ENCODE measurements at places on chromosomes 4 and X. TPM values are rescaled to one million over a fixed set of nuclear protein-coding genes. Genes with fewer than 3 reads are reported as not detected.

GRCh38 chrX:68498044-68498507 lies 775 bp upstream of the YIPF6 start:
- no peaks in the 10 kb centered on the region for H3K27me3 ChIP-seq
- no peaks in the 10 kb centered on the region for H3K4me1 ChIP-seq
- H3K36me3 ChIP-seq = peaks cover 2% of the 10 kb centered on the region
- peak overlapping the region; percentile 96 for H3K27ac ChIP-seq
- DNase-seq = no peak

DNA sequence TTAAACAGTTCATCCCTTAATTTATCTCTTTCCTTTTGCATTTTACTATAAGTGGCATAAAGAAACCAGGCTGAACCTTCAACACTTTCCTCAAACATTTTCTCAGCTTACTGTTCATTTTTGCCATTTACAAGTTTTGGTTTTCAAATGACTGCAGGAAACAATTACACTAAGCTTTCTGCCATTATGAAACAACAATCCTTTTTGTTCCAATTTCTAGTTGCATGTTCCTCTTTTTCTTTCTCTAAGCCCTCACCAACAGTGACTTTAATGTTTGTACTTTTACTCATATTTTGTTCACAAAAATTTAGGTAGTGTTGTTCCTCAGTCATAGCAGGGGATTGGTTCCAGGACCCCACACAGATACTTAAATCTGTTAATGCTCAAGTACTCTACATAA lies 1526.1 kb downstream of the STIM2 start:
- H3K27me3 ChIP-seq = no peaks in the 10 kb centered on the region
- no peak overlapping the region for H3K27ac ChIP-seq
- DNase-seq = no peak
- H3K4me3 ChIP-seq = no peak overlapping the region
- no peaks in the 10 kb centered on the region for H3K4me1 ChIP-seq
- no peaks in the 10 kb centered on the region for H3K36me3 ChIP-seq

DNA sequence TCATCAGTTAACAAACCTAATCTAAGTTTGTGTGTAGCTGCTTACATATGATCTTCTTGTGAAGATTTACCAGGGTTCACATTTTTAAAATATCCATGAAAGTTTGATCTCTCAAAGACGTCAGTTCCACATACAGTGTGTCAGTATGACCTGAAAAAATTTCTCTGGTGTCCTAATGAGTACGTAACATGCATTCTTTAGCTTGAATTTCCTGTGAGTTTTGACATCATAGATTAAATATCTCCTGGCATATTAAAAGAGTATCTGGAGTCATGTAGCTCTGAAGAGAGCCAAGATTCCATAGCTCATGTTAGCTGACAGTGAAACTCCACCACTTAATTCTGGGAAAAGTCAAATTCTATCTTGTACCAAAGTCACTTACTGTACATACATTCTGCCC lies 43.9 kb upstream of the PDLIM5 start:
- DNase-seq = no peak
- H3K4me1 ChIP-seq = no peaks in the 10 kb centered on the region
- peak overlapping the region; percentile 24 for H3K27ac ChIP-seq
- H3K4me3 ChIP-seq = no peak overlapping the region

DNA sequence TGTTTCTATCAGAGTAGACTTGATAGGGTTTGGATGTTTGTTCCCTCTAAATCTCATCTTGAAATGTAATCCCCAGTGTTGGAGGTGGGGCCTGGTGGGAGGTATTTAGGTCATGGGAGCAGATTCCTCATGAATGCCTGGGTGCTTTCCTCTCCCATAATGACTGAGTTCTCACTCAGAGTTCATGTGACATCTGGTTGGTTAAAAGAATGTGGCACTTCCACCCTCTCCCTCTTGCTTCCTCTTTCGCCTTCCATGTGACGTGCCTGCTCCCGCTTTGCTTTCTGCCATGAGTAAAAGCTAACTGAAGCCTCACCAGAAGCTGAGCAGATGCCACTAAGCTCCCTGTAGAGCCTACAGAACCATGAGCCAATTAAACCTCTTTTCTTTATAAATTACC lies 47.3 kb upstream of the SRPX start:
- no peaks in the 10 kb centered on the region for H3K27me3 ChIP-seq
- H3K4me1 ChIP-seq = no peaks in the 10 kb centered on the region
- no peak for DNase-seq
- no peak overlapping the region for H3K4me3 ChIP-seq

GRCh38 chr4:128866269-128866668 lies 56.8 kb downstream of the JADE1 start:
- no peak overlapping the region for H3K4me3 ChIP-seq
- no peaks in the 10 kb centered on the region for H3K4me1 ChIP-seq
- no peaks in the 10 kb centered on the region for H3K27me3 ChIP-seq

DNA sequence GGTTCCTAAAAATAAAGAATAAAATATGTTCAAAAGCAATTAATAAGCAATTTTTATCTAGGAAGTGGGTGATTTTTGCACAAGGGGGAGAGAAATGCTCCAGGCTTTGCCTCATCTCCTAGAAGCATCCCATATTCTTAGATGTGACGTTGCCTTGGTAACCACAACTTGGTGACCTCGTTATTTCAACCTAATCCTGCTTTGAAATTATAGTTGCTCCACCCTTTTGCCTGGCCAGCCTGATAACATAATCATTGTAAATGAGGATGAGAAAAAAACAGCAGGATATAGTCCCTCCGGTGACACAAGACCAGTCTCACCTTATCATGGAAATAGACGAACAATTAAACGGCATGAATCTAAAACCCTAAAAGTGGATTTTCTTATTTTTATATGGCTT lies 194.4 kb downstream of the QDPR start:
- no peak overlapping the region for H3K4me3 ChIP-seq
- H3K27ac ChIP-seq = no peak overlapping the region
- DNase-seq = no peak
- H3K36me3 ChIP-seq = no peaks in the 10 kb centered on the region
- H3K27me3 ChIP-seq = no peaks in the 10 kb centered on the region
- H3K4me1 ChIP-seq = no peaks in the 10 kb centered on the region

- H3K27ac ChIP-seq = no peak overlapping the region
- H3K27me3 ChIP-seq = no peaks in the 10 kb centered on the region
- DNase-seq = no peak
- H3K4me1 ChIP-seq = peaks cover 6% of the 10 kb centered on the region
- no peaks in the 10 kb centered on the region for H3K36me3 ChIP-seq
Measured at GRCh38 chr4:138111462-138112000, 130.6 kb downstream of the SLC7A11 start.

DNA sequence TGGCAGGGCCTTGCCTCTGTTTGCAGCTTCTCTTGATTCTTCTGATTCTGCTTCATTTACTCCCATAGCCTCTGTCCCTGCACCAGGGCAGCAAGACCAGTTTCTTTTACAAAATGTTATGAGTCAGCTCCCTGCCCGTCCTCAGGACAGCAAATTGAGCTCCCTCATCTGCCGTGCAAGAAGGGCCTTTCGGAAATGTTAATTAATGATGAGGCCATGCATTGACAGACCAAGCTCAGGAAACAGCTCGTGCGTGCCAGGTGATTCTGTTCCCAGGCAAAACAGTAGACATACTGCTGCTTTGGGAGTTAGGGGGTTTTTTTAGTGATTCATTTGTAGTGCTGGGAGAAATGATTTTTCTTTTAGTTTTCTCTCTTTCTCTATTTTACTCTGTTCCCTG lies 231.7 kb downstream of the FBXW7 start:
- H3K27ac ChIP-seq = no peak overlapping the region
- no peak for DNase-seq
- H3K36me3 ChIP-seq = no peaks in the 10 kb centered on the region
- H3K4me3 ChIP-seq = no peak overlapping the region

- H3K27ac ChIP-seq = no peak overlapping the region
- H3K27me3 ChIP-seq = no peaks in the 10 kb centered on the region
- no peaks in the 10 kb centered on the region for H3K36me3 ChIP-seq
- no peaks in the 10 kb centered on the region for H3K4me1 ChIP-seq
- no peak for DNase-seq
Measured at GRCh38 chr4:99855678-99856077, 38.5 kb downstream of the LAMTOR3 start.

DNA sequence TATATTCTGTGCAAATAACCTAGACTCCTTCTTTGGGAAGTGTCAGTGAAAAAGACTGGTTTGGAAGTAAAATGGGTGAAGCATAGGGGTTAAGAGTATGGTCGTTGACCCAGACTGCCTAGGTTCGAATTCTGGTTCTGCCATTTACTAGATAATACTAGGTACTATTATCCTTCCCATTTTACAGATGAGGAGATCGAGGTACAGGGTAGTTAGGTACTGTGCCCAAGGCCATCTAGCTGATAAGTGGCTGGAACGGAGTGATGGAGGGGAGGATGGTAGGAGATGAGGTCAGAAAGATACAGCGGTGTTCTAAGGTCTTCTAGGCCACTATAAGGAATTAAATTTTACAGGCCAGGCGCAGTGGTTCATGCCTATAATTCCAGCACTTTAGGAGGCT lies 11.1 kb downstream of the GLOD5 start:
- no peak overlapping the region for H3K4me3 ChIP-seq
- no peaks in the 10 kb centered on the region for H3K4me1 ChIP-seq
- no peaks in the 10 kb centered on the region for H3K27me3 ChIP-seq
- DNase-seq = no peak

DNA sequence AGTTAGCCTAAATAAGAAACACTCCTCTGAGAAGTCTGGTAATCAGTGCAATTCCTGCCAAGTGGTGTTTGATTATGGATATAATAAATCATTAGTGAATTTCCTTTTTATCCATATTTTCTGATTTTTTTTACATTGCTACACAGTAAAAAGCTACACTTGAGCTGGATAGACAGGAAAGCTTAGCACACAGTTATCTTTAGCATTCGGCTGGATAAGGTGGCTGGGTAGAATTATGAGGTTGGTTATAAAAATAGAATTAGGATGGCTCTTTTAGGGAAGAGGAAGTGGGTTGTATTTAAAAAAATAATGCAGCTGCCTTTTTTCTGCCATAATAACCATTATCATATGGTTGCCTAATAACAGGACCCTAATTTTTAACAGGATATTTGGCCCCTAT lies 460.6 kb downstream of the NAF1 start:
- H3K4me1 ChIP-seq = no peaks in the 10 kb centered on the region
- no peak overlapping the region for H3K27ac ChIP-seq
- H3K27me3 ChIP-seq = no peaks in the 10 kb centered on the region
- H3K4me3 ChIP-seq = no peak overlapping the region
- H3K36me3 ChIP-seq = no peaks in the 10 kb centered on the region

GRCh38 chr4:2785613-2786012 lies 7.3 kb upstream of the SH3BP2 start:
- peaks cover 9% of the 10 kb centered on the region for H3K4me1 ChIP-seq
- H3K4me3 ChIP-seq = no peak overlapping the region
- H3K27ac ChIP-seq = no peak overlapping the region
- H3K36me3 ChIP-seq = no peaks in the 10 kb centered on the region
- H3K27me3 ChIP-seq = no peaks in the 10 kb centered on the region

DNA sequence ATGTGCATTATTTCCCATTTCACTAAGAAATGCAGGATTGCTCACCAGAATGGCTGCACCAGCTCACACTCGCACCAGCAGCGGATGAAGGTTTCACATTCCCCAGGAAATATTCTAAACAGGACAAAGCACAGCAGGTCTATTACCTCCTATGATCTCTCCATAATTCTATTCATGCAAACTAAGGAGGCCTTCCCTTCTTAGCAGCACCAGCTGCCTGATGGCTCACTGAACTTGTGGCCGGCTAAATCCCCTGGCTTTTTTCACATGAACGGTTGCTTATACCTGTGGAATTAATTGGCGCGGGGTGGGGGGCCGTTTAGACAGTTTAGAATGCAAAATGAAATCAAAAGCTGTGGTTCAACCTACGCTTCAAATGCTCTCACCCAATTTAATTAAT lies 73.5 kb upstream of the SRD5A3 start:
- no peak overlapping the region for H3K4me3 ChIP-seq
- no peak for DNase-seq
- H3K27me3 ChIP-seq = no peaks in the 10 kb centered on the region
- H3K27ac ChIP-seq = no peak overlapping the region
- no peaks in the 10 kb centered on the region for H3K4me1 ChIP-seq

DNA sequence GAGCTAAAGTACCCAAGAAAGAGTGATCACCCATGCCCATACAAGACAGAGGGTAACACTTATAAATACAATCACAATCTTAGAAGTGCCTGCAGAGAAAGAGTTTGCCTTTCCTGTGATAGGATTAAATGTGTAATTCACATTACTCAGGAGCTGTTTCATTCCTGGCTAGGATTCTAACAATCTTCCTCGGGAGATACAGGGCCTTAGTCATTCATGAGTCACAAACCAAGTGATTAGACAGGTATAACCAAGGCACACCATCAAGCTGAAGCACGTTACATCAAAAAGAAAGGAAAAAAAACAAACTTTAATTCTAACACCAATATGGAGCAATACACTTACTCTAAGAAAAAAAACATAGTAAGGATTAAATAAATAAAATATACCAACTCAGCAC lies 14.9 kb downstream of the ABCG2 start:
- H3K27me3 ChIP-seq = no peaks in the 10 kb centered on the region
- H3K36me3 ChIP-seq = no peaks in the 10 kb centered on the region
- peak overlapping the region; percentile 61 for H3K27ac ChIP-seq
- H3K4me1 ChIP-seq = peaks cover 44% of the 10 kb centered on the region

- no peak overlapping the region for H3K4me3 ChIP-seq
- no peaks in the 10 kb centered on the region for H3K27me3 ChIP-seq
- H3K36me3 ChIP-seq = no peaks in the 10 kb centered on the region
- no peak overlapping the region for H3K27ac ChIP-seq
- no peak for DNase-seq
Measured at GRCh38 chr4:159175989-159176375, 73.1 kb downstream of the RAPGEF2 start.

GRCh38 chrX:131397891-131398290 lies 108.8 kb upstream of the IGSF1 start:
- H3K27me3 ChIP-seq = no peaks in the 10 kb centered on the region
- H3K27ac ChIP-seq = no peak overlapping the region
- H3K4me3 ChIP-seq = no peak overlapping the region
- H3K36me3 ChIP-seq = no peaks in the 10 kb centered on the region

DNA sequence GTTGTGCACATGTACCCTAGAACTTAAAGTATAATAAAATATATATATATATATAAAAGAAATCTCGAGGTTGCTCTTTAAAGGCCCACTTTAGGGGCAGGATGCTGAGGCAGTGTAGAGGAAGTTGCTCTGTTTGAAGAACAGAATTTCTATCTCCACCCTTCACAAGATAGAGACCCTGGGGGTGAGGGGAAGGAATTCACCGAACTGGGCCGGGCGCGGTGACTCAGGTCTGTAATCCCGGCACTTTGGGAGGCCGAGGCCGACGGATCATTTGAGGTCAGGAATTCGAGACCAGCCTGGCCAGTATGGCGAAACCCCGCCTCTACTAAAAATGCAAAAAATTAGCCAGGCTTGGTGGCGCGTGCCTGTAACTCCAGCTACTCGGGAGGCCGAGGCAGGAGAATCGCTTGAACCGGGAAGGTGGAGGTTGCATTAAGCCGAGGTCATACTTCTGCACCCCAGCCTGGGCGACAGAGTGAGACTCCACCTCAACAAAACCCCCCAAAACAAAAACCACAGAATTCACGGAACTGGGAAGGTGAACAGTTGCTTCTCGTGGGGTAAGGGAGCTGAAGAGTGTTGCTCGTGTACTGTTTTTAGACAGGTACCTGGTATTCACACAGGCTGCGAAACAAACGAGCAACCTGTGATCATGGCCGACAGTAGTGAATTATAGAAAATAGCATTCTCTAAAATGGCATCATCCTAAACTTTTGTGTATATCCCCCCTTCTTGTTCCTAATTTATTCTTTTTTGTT lies 6.2 kb downstream of the PLAC8 start:
- peaks cover 16% of the 10 kb centered on the region for H3K36me3 ChIP-seq
- no peak for DNase-seq
- H3K27ac ChIP-seq = no peak overlapping the region

GAGE12F gene
- not detected for polyA plus RNA-seq

RHOXF1 gene
- polyA plus RNA-seq = 1.2 TPM

TMSB15A gene
- 18.6 TPM for polyA plus RNA-seq

DDX53 gene
- polyA plus RNA-seq = not detected

SLC34A2 gene
- 2.0 TPM for polyA plus RNA-seq

OPHN1 gene
- 5.6 TPM for polyA plus RNA-seq

NPY2R gene
- 1.8 TPM for polyA plus RNA-seq

Measured in large intestine (tissue), 12 donors.